ENCODE measurements at places on chromosomes 16 and 17.
A peak's percentile ranks its signal among the peaks of the same experiment; 100 is the strongest.

DNA sequence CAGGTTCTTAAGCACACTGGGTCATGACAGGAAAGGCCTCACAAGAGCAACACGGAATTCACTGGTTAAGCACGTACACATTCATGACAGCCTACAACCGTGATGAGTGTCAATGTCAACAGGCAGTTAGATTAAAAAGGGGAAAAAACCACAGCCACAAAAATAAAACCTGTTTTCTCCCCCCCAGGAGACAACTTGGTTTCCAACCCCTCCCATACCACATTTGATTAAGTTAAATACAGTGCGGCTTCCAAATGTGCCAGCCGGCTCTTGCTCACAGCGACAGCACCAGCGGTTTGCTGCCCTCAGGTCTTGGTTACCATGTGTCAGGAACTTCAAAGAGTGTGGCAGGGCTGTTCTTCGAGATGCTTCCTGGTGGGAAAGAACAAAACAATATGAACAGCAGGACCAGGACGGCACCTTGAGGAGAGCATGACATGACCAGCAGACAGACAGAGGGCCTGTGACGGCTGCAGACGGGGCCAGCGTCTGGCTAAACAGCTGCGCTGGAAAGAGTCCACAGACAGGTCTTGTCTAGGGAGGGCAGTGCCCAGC lies 193.6 kb downstream of the PARN start:
- no peak overlapping the region for H3K4me3 ChIP-seq
- H3K4me1 ChIP-seq, result no peaks in the 10 kb centered on the region
- H3K27ac ChIP-seq, result no peak overlapping the region

GRCh38 chr16:57981636-57982035 lies 10.7 kb upstream of the CNGB1 start:
- no peak overlapping the region for H3K27ac ChIP-seq
- H3K36me3 ChIP-seq, result no peaks in the 10 kb centered on the region
- H3K27me3 ChIP-seq, result no peaks in the 10 kb centered on the region
- DNase-seq, result no peak
- no peak overlapping the region for H3K4me3 ChIP-seq

GRCh38 chr17:19302791-19303331 lies 59.7 kb downstream of the B9D1 start:
- no peak overlapping the region for H3K27ac ChIP-seq
- no peak overlapping the region for H3K4me3 ChIP-seq
- H3K4me1 ChIP-seq, result no peaks in the 10 kb centered on the region

GRCh38 chr16:16021988-16022682 lies 72.7 kb downstream of the ABCC1 start:
- no peaks in the 10 kb centered on the region for H3K27me3 ChIP-seq
- H3K4me1 ChIP-seq, result peaks cover 41% of the 10 kb centered on the region
- H3K27ac ChIP-seq, result peak overlapping the region; percentile 77

DNA sequence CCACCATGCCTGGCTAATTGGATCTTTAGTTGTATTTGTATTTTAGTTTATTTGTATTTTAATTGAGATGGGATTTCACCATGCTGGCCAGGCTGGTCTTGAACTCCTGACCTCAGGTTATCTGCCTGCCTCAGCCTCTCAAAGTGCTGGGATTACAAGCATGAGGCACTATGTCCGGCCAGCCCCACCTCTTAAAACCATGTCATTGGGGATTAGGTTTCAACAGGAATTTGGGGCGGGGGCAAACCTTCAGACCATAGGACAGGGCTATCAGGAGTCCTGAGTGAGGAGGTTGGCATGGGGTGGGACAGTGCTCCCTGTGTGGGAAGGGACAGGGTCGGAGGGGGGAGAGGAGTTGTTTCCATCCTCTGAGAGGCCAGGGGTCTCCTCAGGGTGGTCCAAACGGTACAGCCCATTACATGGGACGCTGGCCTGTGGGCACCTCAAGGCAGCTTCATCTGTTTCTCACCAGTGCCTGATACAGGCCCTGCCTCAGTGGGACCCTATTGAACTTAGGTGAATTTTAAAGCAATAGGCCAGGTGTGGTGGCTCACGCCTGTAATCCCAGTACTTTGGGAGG lies 21.6 kb downstream of the GAA start:
- H3K27ac ChIP-seq, result no peak overlapping the region
- no peaks in the 10 kb centered on the region for H3K27me3 ChIP-seq
- no peak overlapping the region for H3K4me3 ChIP-seq
- no peak for DNase-seq
- no peaks in the 10 kb centered on the region for H3K4me1 ChIP-seq
- no peaks in the 10 kb centered on the region for H3K36me3 ChIP-seq

GRCh38 chr16:31099860-31100638 lies 5.5 kb upstream of the VKORC1 start:
- no peak overlapping the region for H3K4me3 ChIP-seq
- no peaks in the 10 kb centered on the region for H3K27me3 ChIP-seq
- no peak for DNase-seq
- no peak overlapping the region for H3K27ac ChIP-seq
- no peaks in the 10 kb centered on the region for H3K36me3 ChIP-seq

- DNase-seq, result no peak
- H3K4me3 ChIP-seq, result no peak overlapping the region
- no peaks in the 10 kb centered on the region for H3K27me3 ChIP-seq
- H3K27ac ChIP-seq, result peak overlapping the region; percentile 63
- peaks cover 17% of the 10 kb centered on the region for H3K4me1 ChIP-seq
Measured at GRCh38 chr16:87515475-87516330, 22.9 kb upstream of the ZCCHC14 start.

- H3K27ac ChIP-seq, result no peak overlapping the region
- no peaks in the 10 kb centered on the region for H3K4me1 ChIP-seq
- no peak for DNase-seq
- no peak overlapping the region for H3K4me3 ChIP-seq
- no peaks in the 10 kb centered on the region for H3K27me3 ChIP-seq
Measured at GRCh38 chr16:27449434-27450195, 47.6 kb downstream of the IL21R start.

DNA sequence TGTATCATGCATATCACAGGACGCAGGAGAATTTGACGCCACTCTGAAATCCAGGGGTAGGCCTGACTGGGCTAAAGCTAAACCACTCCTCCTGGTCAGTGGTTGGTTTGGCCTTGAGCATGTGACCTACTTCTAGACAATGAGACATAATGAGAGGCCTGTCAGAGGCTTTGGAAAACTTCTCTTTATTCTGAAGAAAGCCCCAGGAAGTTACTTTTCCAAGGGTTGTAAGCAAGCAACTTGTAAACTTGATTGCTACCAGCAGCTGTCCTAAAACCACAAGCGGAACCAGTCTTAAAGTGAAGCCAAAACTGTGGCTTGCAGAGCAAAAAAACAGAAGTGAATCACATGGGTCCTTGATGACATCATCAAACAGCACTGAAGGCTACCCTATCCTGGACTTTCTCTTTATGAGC lies 138.2 kb upstream of the COX10 start:
- no peak for DNase-seq
- H3K4me3 ChIP-seq, result no peak overlapping the region
- H3K4me1 ChIP-seq, result peaks cover 12% of the 10 kb centered on the region
- H3K27me3 ChIP-seq, result no peaks in the 10 kb centered on the region

- DNase-seq, result no peak
- H3K27me3 ChIP-seq, result no peaks in the 10 kb centered on the region
- peaks cover 16% of the 10 kb centered on the region for H3K4me1 ChIP-seq
- no peaks in the 10 kb centered on the region for H3K36me3 ChIP-seq
Measured at GRCh38 chr17:66432996-66433551, 130.7 kb downstream of the PRKCA start.

DNA sequence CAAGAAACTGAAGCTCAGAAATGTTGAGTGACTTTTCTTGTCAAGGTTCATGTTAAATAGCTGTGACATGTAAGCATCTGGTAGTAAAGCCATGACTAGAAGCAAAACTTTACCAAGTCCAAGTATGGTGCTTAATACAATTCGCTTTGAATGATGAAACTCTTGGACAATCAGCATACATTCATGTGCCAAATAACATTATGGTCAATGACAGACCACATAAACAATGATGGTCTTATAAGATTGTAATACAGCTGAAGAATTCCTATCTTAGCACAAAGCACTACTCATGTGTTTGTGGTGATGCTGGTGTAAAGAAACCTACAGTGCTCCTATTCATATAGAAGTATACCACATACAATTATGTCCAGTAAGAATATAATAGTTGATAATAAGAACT lies 97.1 kb upstream of the RPRML start:
- no peak for DNase-seq
- no peak overlapping the region for H3K4me3 ChIP-seq
- H3K27ac ChIP-seq, result no peak overlapping the region
- H3K27me3 ChIP-seq, result no peaks in the 10 kb centered on the region
- H3K36me3 ChIP-seq, result no peaks in the 10 kb centered on the region

DNA sequence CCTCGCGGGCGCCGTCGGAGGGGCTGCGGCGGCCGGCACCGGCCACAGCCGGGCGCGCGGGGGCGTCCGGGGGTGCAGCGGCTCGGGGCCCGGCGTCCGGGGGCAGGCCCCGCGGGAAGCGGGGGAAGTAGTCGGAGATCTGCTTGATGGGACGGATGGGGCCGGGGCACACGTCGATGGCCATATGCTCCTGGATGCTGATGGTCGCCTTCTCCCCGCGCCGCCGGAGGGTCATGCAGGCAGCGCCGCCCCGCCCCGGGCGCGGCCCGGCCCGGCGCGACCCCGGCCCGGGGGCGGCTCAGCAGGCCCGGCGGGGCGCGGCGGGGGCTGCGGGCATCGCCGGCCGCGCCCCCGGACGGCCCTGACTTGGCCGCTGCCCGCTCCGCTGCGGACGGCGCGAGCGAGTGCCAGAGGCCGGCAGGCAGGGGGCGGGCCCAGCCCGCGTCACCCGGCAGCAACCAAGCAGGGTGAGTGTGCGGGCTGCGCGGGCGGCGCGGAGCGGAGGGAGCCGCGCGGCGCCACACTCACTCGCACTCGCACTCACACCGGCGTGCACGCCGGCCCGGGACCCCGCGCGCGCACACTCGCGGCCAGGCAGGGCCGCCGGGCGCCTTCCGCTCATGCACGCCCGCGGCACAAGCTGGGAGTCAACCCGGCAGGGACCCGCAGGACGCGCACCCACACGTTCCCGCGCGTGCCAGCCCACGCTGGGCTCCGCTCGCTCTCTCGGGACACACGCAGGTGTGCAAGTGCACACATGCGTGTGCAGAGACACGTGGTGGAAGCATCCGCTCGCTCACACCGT lies at the start of gene DOC2B:
Gene DOC2B (minus strand): TSS at position 406 of the 805 bp plus-strand sequence. CDS start 171 bp downstream, at position 235.
- DNase-seq, result no peak
- H3K36me3 ChIP-seq, result no peaks in the 10 kb centered on the region
- H3K4me3 ChIP-seq, result peak within 1 kb of the TSS; percentile 53
- no peaks in the 10 kb centered on the region for H3K4me1 ChIP-seq
- no peaks in the 10 kb centered on the region for H3K27me3 ChIP-seq

DNA sequence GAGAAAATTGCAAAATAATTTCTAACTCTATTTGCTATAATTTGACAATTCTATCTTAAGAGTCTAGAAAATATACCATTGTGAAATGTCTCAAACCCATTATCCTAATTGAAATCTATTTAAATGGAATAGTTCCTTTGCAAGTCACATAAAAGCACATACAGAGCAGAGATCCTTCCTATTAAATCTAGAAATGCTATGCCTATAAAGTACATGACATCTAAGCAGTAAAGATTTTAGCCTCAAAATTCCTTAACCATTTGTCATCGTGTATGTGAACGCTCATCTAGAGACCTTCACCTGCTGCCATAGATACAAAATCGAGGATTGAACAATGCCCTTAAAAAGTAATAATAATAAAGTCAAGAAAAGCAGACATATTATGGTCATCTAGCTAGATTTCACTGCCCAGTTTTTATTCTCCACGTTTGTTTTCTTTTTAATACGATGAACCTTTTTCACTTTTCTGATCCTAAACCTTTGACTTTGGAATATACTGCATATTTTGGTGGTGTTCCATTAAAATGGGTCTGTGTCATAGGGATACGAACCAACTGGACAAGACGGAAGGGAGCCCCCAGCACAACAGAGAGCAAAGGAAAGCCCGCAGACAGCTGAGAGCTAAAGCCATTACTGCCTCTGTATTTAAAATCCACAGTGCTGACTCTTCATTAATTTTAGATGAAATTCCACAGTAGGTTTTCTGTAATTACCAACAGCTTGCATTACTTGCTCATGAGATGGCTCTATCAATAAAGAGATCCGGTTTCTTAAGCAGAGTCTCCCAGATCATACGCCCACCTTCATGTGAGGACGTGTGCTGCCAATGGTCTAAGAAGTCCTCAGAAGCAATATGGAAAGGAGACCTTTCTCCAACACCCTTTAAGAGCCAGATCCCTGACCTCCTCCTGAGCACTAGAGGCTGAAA lies 17.6 kb downstream of the TEX2 start:
- no peak for DNase-seq
- H3K27me3 ChIP-seq, result no peaks in the 10 kb centered on the region
- peaks cover 43% of the 10 kb centered on the region for H3K4me1 ChIP-seq
- no peak overlapping the region for H3K4me3 ChIP-seq

DNA sequence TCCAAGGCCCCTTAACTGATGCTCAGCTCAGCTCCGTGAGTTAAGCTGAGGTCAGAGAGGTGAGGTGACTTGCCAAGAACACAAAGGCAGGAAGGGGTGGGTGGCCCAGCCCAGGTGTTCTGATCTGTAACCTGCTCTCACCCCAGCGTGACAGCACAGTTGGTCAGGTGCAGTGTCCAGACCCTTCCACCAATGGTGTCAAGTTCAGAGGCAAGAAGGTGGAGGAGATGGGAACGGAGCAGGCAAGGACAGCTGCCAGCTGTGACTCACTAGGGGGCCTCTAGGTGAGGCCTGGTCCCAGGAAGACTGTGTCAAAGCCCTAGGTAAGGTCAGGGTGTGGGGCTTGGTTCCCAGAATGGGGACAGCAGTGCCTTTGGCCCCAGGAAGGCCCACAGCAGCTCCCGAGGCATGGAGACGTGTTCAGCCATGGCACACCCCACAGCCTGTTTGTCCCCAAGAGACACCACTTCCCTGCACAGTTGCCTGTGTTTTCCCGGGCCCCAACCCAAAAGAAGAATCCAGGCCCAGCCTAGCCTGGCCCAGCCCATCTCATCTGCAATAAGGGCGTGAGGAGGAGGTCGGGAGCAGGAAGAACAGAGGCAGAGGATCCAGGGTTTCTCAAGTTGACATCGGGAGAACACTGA lies 7.2 kb downstream of the WFIKKN2 start:
- no peaks in the 10 kb centered on the region for H3K4me1 ChIP-seq
- no peak overlapping the region for H3K27ac ChIP-seq
- no peak for DNase-seq

DNA sequence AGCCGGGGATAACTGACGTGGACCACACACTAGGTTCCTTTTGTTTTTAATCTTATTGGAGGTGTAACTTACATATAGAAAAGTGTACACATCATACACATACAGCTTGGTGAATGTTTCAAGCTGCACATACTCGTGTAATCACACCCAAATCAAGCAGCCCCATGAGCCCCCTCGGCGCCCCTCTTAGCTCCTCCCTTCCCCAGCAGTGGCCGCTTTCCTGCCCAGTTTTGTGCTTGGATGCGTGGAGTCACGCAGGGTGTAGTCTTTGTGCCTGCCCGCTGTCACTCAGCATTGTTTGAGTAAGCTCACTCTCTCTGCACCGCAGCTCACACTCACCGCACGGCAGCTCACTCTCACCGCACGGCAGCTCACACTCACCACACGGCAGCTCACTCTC lies 151.7 kb upstream of the CHMP6 start:
- H3K36me3 ChIP-seq, result peaks cover 6% of the 10 kb centered on the region
- no peaks in the 10 kb centered on the region for H3K27me3 ChIP-seq
- H3K4me1 ChIP-seq, result no peaks in the 10 kb centered on the region
- no peak overlapping the region for H3K4me3 ChIP-seq

- H3K4me3 ChIP-seq, result no peak overlapping the region
- H3K36me3 ChIP-seq, result no peaks in the 10 kb centered on the region
- H3K27ac ChIP-seq, result no peak overlapping the region
- no peaks in the 10 kb centered on the region for H3K4me1 ChIP-seq
Measured at GRCh38 chr16:21205303-21205702, 6.1 kb downstream of the ZP2 start.
